ENCODE measurements at places on chromosomes 3 and 15. TPM values are rescaled to one million over a fixed set of nuclear protein-coding genes. Genes with fewer than 3 reads are reported as not detected.

Gene GHSR
- total RNA-seq, result not detected

Gene SLC28A2
- total RNA-seq, result not detected

Gene C3orf49
- total RNA-seq, result not detected

Gene SH2D7
- total RNA-seq, result not detected

Gene IMPG2
- total RNA-seq, result 0.03 TPM

Gene ECE2
- total RNA-seq, result 0.15 TPM

Gene DGKG
- total RNA-seq, result 0.37 TPM

Gene SLCO2A1
- total RNA-seq, result 0.09 TPM

Gene RTP1
- 0.43 TPM for total RNA-seq

Gene GPR62
- 0.21 TPM for total RNA-seq

Gene DZIP3
- total RNA-seq, result 89.0 TPM

Gene NOX5
- not detected for total RNA-seq

Gene PCOLCE2
- 32.5 TPM for total RNA-seq

Gene RAB8B
- 107 TPM for total RNA-seq

Gene CLRN1
- total RNA-seq, result not detected

Gene MRPS22
- 85.8 TPM for total RNA-seq

Gene PSTPIP1
- total RNA-seq, result 0.77 TPM

Gene PLA2G4F
- total RNA-seq, result not detected

Gene PODXL2
- total RNA-seq, result 18.4 TPM

Gene CKMT1B
- 4.4 TPM for total RNA-seq

Gene TLR9
- not detected for total RNA-seq

Gene CHDH
- total RNA-seq, result 1.5 TPM

Gene CCDC33
- total RNA-seq, result 1.9 TPM

Gene GASK1A
- total RNA-seq, result 10.3 TPM

Gene CDHR4
- total RNA-seq, result 0.12 TPM

Gene ZSCAN2
- total RNA-seq, result 14.2 TPM

Gene PPCDC
- total RNA-seq, result 15.8 TPM

Gene ARGFX
- not detected for total RNA-seq

Gene GRIP2
- total RNA-seq, result 0.25 TPM

Gene FANCD2OS
- total RNA-seq, result not detected

Gene ACOX2
- total RNA-seq, result 4.3 TPM

Gene ANKDD1A
- total RNA-seq, result 6.1 TPM

Gene RCN2
- total RNA-seq, result 358 TPM

Gene ERICH6
- not detected for total RNA-seq

Gene GNAT1
- total RNA-seq, result not detected

Gene KCNAB1
- total RNA-seq, result 0.15 TPM
